ENCODE measurements at places on chromosomes 2 and 18. TPM values are rescaled to one million over a fixed set of nuclear protein-coding genes. Genes with fewer than 3 reads are reported as not detected.

The MOGAT1 gene
- polyA plus RNA-seq: 0.16 TPM

The ACTR1B gene
- 57.4 TPM for polyA plus RNA-seq

The KIF5C gene
- 0.86 TPM for polyA plus RNA-seq

The ABCG8 gene
- polyA plus RNA-seq: not detected

The NAT8 gene
- polyA plus RNA-seq: not detected
